ENCODE measurements at places on chromosomes 7 and 10. TPM values are rescaled to one million over a fixed set of nuclear protein-coding genes. Genes with fewer than 3 reads are reported as not detected.

- H3K36me3 ChIP-seq, result no peaks in the 10 kb centered on the region
- H3K4me1 ChIP-seq, result no peaks in the 10 kb centered on the region
- H3K4me3 ChIP-seq, result no peak overlapping the region
- H3K27ac ChIP-seq, result no peak overlapping the region
These were observed 67.1 kb upstream of the DNAAF5 start for GRCh38 chr7:659306-659847.

DNMBP gene
- total RNA-seq, result 31.0 TPM

DNA sequence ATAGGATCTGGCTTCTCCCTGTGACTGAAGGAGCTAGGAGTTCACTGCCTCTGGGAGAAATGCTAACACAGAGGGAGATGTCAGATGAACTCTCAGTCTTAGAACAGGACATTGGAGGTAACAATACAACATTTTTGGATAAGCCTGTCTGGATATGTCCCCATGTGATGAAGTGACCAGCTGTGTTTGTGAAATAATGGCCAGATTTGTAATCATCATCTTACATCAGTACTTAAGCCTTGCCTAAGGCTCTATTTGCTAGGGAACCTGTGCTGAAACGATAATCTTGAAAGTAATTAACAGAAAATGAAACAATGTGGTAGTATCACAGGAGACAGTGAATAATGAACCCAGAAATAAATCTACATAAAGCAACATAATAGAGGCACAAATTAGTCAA lies 56.2 kb downstream of the CRPPA start:
- DNase-seq, result no peak
- no peaks in the 10 kb centered on the region for H3K27me3 ChIP-seq
- no peak overlapping the region for H3K4me3 ChIP-seq
- no peak overlapping the region for H3K27ac ChIP-seq
- H3K36me3 ChIP-seq, result no peaks in the 10 kb centered on the region
- no peaks in the 10 kb centered on the region for H3K4me1 ChIP-seq

- H3K27ac ChIP-seq, result no peak overlapping the region
- H3K36me3 ChIP-seq, result no peaks in the 10 kb centered on the region
- no peak overlapping the region for H3K4me3 ChIP-seq
- no peaks in the 10 kb centered on the region for H3K4me1 ChIP-seq
- no peaks in the 10 kb centered on the region for H3K27me3 ChIP-seq
These were observed 122.7 kb downstream of the SFMBT2 start for GRCh38 chr10:7288060-7288690.

CPEB3 gene
- total RNA-seq, result 2.3 TPM

Measured in Caco-2 (cell line).